ENCODE measurements at places on chromosomes 1 and 21.

DNA sequence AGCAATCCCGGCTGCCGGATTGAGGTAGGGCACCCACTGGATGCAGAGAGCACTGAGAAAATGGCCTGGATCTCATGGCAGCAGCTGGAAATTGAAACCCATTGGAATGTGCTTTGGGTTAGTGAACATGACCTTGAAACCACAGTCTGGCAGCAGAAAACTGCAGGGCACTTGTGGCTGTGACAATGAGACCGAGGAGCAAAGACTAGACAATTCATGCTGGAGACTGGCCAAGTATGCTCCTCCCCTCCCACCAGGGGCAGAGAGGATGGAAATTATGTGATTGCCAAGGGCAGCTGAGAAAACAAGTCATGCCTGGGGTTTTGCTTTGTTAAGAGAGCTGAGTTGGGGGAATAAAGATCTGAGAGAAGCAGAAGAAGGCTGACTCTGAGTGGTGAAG, 60.7 kb downstream of the ZNF697 start:
- peak; percentile 7 for DNase-seq

GRCh38 chr1:43722810-43723209, 15.5 kb downstream of the ST3GAL3 start:
- DNase-seq, result no peak

GRCh38 chr1:213817156-213817555, 170.6 kb upstream of the PROX1 start:
- no peak for DNase-seq

- DNase-seq, result no peak
Observed at GRCh38 chr1:213369465-213369864, 318.4 kb downstream of the RPS6KC1 start.

DNA sequence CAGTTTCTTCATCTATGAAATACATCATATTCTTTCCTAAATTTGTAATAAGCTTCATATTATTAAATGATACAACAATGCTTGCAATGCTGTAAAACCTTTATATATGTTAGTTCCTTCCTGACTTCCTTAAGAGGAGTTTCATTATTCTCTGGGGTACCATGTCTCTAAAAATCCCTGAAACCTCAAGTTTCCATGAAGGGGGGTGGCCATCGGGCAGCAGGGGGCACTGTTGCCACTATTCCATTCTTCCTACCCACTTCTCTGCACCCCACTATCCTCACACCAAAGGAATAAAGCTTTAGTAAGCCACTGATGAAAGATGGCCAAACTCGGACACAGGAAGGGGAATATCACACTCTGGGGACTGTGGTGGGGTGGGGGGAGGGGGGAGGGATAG, 9.0 kb upstream of the DMRTB1 start:
- no peak for DNase-seq

GRCh38 chr1:212753749-212754148, 37.8 kb downstream of the NSL1 start:
- DNase-seq, result no peak

DNA sequence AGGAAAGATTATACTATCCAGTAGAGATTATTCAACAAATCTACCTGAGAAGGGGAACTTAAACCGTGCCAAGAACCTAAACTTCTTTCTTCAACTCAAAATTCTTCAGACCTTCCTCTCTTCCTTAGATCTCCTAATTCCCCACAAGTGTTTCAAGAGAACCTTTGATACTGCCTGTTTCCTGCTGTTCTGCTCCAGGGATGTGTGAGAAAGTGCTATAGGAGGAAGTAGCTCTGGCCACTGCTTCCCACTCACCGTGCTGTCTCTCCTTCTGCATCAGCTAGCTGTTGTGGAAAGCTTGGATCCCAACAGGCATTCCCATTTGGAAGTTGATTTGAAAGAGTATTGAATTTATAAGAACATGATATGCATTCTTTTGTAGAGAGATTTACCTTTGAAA, 4.5 kb upstream of the NOS1AP start:
- DNase-seq, result no peak

DNA sequence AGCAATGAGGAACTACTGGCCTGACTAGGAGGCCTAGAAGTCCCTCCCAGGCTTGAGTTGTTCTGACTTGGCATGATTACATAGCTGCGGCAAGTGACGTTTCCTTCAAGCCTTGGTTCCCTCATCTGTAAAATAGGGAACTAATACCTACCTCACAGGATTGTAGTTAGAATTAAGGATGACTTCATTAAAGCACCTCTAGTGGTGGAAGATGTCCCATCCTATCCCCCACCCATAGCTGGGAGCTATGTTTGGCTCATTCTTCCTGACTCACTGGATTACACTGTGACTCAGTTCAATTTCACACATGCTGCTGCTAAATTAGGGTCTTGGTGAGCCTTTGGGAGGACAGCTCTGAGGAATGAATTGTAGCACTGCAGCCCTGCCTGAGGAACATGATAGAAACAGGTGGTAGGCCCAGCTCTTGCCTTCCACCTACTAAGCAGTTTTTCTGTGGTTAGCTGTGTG, 6.0 kb upstream of the SHISA4 start:
- peak; percentile 91 for DNase-seq

DNA sequence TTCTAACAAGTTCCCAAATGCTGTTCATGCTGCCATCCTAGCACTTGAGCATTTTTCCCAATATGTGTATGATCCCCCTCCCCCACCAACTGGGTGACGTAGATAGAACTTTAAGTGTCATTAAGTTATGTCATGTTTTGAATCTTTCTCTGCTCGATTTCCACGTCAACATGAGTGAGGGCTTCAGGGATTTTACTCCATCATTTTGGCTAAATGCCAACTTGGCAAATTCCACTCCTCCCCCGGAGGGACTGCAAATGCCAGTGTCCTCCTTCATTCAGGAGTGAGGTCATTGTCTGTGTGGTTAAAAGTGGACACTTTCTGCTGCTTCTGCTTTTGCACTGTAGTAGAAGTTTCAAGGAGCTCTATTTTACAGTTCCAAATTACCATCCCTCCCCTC, 201.7 kb downstream of the FGGY start:
- DNase-seq, result peak; percentile 55

DNA sequence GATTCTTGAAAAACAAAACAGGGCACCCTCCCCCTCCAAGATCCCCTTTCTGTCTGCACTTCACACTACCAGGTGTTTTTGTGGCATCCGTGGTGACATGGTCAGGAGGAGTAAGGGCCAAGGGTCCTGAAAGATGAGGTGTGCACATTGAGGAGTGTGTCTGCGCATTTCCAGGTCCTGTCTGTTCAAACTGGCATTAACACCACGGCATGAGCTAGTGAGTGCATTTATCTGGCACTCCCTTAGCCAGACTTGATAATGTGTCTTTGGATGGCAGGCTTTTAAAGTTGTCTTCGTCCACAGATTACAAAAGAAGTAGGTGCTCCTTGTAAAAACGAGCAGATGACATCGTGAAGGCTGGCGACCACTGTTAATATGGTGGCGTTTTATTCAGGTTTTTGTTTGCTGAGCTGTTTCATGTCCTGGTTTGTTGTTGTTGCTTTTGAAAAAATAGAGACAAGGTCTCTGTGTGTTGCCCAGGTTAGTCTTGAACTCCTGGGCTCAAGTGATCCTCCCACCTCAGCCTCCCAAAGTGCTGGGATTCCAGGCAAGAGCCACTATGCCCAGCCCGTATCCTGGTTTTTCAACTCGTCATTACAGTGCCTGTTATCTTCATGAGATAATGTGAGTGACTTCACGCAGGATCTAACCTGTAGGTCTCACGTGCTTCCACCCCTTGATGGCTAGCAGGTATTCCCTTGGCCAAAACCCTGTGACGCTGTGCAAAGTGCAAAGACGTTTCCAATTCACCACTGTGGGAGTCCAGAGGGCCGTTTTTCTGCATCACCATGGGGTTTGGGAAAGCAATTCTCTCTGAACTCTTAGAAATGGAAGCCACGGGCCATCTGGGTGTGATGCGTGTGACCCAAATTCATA, 4.2 kb downstream of the TMEM51 start:
- no peak for DNase-seq

GRCh38 chr1:63920154-63921117, 146.6 kb downstream of the ROR1 start:
- DNase-seq, result peak; percentile 90

GRCh38 chr1:3672971-3673361, 20.6 kb downstream of the TP73 start:
- DNase-seq, result no peak

- no peak for DNase-seq
Observed at GRCh38 chr1:11518016-11518701, 39.2 kb downstream of the DISP3 start.

GRCh38 chr21:27761623-27762022, 794.7 kb upstream of the ADAMTS5 start:
- no peak for DNase-seq

DNA sequence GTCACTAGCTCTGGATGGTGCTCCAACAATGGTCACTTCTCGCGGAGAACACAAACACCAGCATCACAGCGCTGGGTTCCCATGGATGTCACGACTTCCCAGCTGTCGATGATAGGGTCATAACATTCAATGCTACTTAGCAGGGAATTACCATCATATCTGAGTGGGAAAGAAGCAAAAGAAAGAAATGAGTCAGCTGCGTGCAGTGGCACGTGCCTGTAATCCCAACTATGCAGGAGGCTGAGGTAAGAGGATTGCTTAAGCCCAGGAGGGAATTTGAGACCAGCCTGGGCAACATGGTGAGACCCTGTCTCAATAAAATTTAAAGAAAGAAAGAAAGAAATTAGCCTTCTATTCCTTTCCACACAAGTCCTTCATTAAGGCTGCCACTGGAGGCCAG, 3.6 kb upstream of the RABIF start:
- DNase-seq, result no peak

GRCh38 chr1:155011004-155011416, 8.4 kb downstream of the ZBTB7B start:
- no peak for DNase-seq

- peak; percentile 43 for DNase-seq
Observed at GRCh38 chr1:228087771-228088251, 5.3 kb downstream of the ARF1 start.

DNA sequence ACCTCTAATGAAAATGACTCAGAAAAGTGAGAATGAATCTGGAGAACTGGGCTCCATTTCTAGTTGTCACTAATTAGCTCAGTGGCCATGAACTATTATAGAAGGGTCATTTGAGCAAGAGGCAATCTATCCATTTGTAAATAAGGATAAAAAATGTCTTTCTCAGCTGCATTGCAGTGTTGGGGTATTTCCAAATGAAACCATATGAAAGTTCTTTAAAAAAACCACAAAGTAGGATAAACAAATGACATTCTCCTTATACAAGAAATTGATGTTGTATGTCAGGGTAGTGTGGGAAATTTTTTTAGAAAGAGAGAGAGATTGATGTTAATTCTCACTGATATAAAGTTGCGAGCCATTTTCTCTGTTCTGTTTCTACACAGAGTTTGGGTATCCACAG, 26.0 kb downstream of the FMO3 start:
- DNase-seq, result peak; percentile 15

- DNase-seq, result no peak
Observed at GRCh38 chr1:22612671-22613571, 23.5 kb upstream of the C1QA start.

DNA sequence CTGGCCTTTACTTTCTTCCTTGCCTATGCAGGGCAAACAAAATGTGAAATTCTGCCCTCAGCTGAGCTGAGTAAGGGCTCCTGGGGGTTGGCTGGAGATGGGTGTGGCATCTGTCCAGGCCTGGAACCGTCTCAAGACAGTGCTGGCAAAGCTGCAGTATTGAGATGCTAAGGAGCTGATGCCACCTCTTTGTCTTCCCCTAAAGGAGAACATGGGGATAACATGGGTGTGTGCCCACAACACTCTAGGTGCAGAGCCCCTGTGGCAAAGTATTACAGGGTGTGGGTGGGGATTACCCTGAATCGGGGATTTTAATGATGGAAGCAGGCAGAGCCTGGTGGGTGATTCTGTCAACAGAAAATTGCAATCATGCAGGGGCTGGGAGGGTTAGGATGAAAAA, 2.5 kb upstream of the ST3GAL3 start:
- no peak for DNase-seq

DNA sequence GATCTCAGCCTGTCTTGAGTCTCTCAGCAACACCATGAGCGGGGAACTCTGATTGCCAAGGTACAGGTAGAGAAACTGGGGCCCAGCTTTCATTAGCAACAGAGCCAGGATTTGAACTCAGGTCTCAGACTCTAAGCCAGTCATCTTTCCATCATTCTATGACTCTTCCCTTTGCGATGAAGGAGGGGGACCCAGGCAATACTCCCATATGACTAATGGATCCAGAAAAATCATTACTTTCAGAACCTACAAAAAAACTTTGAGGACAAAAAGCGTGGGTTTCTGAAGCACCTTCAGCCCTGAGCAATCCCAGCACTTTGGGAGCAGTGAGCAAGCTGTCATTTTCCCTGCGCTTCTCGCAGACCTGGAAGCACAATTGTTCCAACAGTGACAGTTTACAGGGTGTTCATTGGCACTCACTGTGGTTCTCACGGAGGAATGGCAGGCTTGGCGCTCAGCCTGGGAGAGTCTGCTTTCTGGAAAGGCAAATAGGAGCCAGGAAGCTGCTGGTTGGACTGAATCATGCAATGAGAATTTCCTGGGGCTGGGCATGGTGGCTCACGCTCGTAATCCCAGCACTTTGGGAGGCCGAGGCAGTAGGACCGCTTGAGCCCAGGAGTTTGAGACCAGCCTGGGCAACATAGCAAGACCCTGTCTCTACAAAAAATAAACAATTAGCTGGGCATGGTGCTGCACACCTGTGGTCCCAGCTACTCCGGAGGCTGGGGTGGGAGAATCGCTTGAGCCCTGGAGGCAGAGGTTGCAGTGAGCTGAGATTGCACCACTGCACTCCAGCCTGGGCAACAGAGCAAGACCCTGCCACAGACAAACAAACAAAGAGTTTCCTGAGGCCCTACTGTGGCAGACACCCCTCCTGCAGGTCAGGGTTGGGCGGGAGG, 40.1 kb downstream of the SLC2A7 start:
- DNase-seq, result peak; percentile 94

DNA sequence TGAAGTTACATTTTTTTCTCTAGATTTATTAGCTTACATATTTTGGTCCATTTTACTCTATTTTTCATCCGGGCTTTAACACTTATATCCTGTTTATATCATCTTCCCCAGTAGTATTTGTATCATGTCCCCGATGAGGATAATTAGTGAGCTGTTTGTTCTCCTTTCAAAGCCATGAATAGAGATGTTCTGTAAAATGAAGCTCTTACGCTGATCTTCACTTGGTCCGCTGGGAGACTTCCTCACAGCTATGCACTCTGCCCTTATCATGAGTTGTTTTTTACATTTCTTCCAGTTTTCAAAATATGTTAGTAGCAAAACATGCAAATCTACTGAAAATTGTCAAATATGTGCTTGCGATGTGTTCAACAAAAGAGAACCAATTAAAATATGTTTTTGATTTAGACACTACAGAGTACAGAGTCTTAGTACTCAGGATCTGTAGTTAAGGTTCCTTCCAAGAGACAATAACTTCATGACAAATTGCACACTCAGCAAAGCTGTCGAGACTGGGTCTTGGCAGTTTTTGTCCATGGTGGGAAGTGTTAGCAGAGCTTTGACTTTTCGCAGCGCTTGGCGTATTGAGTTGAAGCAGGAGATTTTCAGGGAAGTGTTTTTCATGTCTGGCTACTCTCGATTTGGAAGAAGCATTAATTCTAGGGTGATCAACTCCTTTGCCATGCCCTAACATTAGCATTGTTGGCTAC, 292.0 kb upstream of the ADAMTS5 start:
- DNase-seq, result no peak
